ENCODE measurements at places on chromosomes 2 and 18.
A peak's percentile ranks its signal among the peaks of the same experiment; 100 is the strongest.

DNA sequence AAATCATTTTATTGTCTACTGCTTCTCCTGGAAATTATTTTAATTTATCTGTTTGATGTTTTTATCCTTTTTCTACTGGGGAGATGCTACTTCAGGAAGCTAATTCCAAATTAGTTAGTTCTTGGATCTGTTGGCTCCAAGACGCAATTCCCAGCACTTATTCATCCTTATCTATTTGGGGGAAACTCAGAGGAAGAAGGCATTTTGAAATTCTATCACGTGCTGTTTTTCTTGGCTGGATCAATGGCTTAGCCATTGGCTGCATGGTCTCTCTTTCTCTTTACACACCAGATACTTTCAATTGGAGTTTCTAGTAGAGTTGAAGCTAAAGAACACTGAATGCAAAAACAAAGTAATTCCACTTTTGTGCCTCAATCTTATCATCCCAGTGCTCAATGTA is 98.3 kb downstream of the RAPGEF4 start:
- no peak for DNase-seq

DNA sequence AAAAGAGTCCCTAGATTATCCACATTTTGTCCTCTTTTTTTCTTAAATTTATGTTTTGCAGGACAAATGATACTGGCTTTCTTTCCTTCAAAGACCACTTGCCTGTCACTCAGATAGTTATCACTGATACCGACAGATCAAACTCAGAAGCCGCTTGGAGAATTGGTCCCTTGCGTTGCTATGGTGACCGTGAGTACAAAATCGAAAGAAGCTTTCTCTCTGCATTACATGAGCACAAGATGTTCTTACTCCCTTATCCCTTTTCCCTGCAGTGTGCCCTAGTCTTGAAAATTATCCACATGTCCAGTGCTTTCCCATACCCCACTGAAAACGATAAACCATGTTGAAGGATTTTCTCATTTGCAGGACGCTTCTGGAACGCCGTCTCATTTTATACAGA is 738.5 kb downstream of the CNTNAP5 start:
- no peak for DNase-seq

DNA sequence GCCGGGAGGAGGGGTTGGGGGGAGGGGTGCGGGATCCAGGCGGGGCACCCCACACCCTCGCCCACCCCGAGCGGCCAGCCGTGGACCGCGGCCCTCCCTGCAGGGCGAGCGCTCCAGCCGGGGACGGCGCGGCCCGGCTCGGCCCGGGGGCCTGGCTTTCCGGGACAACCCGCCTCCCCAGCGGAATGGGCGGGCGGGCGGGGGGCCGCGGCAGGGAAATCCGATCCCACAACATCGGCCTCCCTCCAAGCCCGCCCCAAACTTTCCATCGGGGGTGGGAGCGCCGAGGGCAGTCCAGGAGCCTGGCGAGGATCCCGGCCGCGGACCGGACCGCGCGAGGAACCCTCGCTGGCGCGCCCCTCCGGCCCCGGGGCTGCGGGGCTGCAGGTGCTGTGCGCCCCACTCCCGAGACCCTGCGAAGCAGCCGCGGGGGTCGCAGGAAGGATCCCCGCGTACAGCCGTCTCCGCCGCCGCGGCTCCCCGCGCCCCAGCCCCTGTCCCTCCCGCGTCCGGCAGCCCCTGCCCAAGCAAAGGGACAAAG is 529 bp downstream of the SEMA4C start:
- DNase-seq = no peak

- DNase-seq = no peak
These were observed 177.9 kb upstream of the VRK2 start for GRCh38 chr2:57868619-57869139.

GRCh38 chr2:149799013-149799705 is 211.6 kb upstream of the MMADHC start:
- DNase-seq = no peak

- DNase-seq = no peak
These were observed 24.8 kb downstream of the MRPL35 start for GRCh38 chr2:86223927-86224560.

DNA sequence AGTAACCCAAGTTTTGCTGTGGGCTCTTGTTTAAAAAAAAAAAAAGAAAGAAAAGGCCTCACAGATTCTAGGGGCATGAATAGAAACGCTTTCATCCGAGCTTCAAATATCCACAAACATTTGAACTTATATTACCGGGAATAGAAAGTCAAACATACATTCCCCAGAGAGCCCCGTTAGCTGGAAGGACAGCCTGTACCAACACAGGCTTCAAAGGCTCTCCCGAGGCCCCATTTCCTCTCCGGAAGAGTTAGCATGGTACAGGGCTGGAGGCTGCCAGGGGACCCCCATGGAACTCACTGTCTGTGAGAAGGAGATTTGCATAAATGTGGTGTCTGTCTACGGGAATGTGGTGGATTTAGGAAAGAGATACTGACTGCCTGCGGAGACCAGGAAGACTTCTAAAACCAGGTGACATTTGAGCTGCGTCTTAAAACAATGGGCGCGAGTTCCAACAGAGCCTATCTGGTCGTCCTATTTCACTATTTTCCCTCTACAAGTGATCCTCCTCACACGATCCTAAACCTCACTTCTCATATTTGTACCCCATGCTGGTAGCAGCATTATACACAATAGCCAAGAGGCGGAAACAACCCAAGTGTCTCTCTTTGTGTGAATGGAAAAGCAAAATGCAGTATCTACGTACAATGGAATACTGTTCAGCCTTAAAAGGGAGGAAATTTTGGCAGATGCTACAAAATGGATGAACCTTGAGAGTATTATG is 820 bp upstream of the MATN3 start:
- DNase-seq = no peak

- no peak for DNase-seq
These were observed 202.9 kb upstream of the SP5 start for GRCh38 chr2:170512266-170512665.

DNA sequence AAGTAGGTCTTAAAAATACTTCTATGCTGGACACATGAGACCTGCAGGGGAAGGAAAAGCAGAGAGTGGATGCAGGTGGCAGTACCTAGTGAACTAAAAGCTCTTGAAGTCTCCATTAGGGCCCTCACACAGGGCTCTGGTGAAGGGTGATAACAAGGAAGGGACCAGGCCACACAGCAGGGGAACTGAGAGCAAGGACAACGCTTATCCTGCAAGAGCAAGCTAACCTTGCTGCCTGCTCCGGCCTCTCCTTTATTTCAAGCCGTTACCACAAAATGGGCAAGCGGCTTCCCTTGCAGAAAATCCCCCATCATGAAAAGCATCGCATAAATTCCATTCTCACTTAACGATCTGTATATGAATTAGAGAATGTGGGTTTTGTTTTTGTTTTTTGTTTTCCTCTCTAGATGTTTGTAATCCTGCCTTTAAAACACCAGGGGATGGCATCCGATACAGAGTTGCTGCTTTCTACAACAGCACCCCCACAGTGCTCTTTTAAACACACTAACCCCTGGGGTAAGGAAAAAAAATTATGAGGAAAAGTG is 64.5 kb downstream of the CACNB4 start:
- no peak for DNase-seq

- DNase-seq = no peak
These were observed 737.6 kb downstream of the SLC4A3 start for GRCh38 chr2:220365023-220365422.

DNA sequence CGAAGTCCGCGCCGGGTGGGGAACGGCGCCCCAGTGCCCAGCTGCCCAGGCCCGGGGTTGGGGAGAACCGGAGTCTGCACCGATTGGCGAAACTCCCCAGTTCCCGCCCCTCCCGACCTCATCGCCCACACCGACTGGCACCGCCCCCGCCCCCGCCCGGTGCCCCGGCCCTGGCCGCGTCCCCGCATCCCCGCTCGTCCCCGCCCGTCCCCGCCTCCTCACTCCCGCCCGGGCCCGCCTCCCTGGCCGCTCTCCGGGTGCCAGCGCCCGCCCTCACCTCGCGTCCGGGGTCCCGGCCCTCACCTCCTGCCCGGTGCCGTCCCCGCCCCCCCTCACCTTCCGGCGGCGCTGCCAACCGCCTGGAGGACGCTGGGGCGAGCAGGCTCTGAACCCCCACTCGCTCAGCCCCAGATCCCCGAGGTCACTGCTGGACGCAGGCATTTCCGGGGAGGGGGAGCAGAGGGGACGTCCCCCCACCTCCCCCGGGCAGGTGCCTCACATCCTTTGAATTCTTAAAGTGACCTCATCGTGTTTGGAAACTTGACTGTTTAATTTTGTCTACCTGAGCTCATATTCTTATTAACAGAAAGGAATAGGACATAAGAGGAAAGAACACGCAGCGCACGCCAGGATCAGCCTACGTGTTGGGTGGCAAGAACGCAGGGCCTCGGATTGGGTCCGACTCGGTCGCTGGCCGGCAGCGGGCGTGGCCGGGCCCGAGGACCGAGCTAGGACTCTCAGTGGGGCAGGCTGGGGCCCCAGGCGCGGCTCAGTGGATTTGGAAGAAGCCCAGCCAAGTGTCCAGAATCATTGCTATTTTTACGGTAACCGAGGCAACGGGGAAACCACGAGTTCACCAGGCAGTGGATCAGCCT is at the start of gene FAM110C:
Gene FAM110C (minus strand): TSS at position 35 of the 875 bp plus-strand sequence. CDS start 120 bp downstream, outside the sequence.
- no peak for DNase-seq

- DNase-seq = peak; percentile 71
These were observed 70.6 kb downstream of the MBP start for GRCh38 chr18:77061946-77062517.

DNA sequence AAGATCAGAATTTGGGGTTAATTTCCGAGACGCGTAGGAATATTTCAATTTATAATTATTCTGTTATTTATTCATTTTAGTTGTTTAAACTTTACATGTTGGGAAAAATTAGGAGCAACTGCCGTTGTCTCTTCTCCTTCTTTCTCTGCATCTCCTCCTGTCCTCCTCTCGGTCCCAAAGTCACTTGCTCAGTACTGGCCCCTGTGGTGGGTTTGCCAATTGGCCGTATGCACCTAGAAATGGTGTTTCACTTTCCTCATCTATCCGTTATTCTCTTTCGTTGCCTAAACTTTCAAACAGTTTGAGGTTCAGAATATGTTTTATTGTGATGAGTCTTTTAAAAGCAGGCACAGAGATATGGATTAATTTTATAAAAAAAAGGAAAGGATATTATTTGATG is 517.9 kb downstream of the PLCL1 start:
- DNase-seq = no peak

- no peak for DNase-seq
These were observed 101.3 kb downstream of the LOXHD1 start for GRCh38 chr18:46555724-46556123.

GRCh38 chr2:183948861-183949260 is 649.5 kb upstream of the ZNF804A start:
- DNase-seq = no peak

GRCh38 chr2:213500881-213501280 is 216.6 kb downstream of the SPAG16 start:
- DNase-seq = no peak

DNA sequence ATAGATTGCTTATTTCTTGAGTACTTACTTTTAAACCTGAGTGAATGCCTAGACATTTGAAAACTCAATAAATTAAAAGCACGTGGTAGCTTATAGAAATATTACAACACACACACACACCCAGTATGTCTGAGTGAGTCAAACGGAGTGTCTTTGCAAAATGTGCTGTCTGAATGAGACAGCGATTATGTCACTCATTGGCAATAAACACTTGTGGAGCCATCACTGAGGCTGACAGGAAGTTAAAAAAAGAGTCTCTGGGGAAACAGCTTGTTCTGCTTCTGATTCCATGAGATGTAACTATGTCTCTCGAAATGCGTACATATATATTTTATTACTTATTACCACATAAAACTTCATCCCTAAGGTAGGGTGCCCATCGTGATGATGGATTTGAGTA is 22.3 kb upstream of the VPS4B start:
- no peak for DNase-seq

DNA sequence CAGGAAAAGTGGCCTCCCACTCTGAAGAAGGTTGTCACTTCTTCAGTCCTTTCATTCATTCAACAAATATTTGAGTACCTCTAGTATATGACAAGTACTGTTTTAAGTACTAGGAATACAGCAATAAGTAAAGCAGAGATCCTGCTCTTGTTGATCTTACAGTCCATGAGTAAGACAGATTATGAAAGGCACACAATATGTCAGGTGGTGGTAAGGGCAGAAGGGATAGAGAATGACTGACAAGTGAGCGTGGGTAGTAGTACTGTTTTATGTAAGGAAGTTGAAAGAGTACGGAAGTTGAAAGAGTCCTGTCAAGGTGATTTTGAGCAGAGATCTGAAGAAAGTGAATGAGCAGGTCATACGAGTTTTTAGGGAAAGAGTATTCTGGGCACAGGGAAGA is 111.3 kb downstream of the GALNT1 start:
- no peak for DNase-seq

DNA sequence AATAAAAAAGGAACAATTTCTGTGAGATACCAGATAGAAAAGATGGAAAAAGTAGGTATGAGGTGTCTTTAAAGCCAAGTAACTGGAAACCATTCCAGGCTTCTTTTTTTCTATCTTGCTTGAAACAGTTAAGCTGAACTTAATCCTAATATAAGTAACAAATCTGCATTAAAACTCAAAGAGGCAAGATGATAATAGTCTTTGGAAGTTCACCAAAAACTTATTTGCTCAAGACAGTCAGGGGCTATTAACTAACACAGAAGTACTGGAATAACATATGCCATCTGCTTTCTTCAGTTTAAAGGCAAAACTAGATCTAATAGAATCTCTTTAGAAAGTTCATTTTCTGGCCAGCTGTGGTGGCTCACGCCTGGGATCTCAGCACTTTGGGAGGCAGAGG is 18.8 kb downstream of the PDIA6 start:
- no peak for DNase-seq

GRCh38 chr18:74994502-74995418 is 214.2 kb downstream of the PTGR3 start:
- peak; percentile 78 for DNase-seq

DNA sequence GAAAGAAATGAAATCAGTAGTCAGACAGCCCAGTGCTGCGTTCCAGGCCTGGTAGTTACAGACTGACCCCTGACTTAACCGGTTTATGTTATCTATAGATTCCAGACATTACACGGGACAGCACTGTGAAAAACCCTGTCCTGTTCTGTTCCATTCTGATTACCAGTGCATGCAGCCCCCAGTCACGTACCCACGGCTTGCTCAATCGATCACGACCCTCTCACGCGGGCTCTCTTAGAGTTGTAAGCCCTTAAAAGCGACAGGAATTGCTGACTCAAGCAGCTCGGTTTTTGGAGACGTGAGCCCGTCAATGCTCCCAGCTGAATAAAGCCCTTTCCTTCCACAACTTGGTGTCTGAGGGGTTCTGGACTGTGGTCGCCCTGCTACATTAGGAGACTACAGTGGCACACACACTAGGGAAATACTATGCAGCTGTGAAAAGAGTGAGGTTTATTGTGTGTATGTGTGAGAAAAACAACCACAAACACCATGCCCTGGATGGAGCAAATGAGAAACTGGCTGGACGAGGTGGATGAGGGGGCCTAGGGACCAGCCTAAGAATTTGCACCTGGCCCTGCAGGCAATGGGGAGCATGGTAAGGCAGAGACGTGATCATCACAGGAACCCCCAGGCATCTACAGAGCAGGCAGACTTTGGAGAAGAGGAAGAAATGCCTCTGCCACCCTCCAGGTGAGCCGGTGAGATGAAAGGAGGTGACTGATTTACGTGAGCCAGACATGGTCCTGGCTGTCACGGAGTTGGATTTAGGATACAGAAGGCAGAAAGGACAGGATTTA is 49.1 kb upstream of the SEMA4C start:
- DNase-seq = no peak

GRCh38 chr2:160870729-160871465 is 289.3 kb upstream of the TANK start:
- DNase-seq = no peak
